Body of pancreas (tissue), 4 donors: ENCODE measurements at places on chromosomes 7 and 10. TPM values are rescaled to one million over a fixed set of nuclear protein-coding genes. Genes with fewer than 3 reads are reported as not detected.

- H3K4me3 ChIP-seq: no peak overlapping the region
- peaks cover 21% of the 10 kb centered on the region for H3K4me1 ChIP-seq
- DNase-seq: no peak
- H3K27me3 ChIP-seq: no peaks in the 10 kb centered on the region
- no peak overlapping the region for H3K27ac ChIP-seq
- no peaks in the 10 kb centered on the region for H3K36me3 ChIP-seq
Observed at GRCh38 chr7:74506325-74506724, 52.6 kb downstream of the GTF2IRD1 start.

DNA sequence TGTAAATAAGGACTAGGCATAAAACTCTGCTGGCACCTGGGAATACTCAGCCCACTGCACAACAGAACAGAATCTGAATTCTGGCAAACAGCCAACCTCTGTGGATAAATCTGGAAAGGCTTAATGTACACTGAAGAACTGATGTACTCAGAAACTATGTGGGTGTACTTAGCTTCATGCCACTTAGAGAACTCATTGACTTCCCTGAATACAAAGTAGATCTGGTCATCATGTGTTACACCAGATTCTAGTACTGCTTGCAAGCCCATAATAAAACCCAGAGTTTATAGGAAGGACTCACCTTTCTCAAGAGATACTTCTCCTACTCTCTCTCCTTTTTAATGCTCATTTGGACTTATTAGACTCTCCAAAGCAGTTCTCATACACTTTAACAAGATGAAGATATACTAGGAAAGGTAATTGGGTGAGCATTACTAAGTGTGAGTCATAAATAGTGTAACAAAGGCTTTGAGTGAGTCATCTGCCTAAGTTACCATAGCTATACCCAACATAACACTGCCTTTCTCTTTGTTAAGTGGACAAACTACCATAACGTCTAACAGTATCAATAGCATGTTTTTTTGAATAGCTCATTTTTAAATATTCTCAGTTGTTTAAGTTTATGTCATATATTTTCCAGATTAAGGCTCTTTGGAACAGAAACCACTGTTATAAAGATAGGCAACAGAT is 309.1 kb downstream of the MDFIC start:
- no peaks in the 10 kb centered on the region for H3K36me3 ChIP-seq
- H3K4me3 ChIP-seq: no peak overlapping the region
- DNase-seq: no peak
- H3K27ac ChIP-seq: no peak overlapping the region
- H3K27me3 ChIP-seq: no peaks in the 10 kb centered on the region

DNA sequence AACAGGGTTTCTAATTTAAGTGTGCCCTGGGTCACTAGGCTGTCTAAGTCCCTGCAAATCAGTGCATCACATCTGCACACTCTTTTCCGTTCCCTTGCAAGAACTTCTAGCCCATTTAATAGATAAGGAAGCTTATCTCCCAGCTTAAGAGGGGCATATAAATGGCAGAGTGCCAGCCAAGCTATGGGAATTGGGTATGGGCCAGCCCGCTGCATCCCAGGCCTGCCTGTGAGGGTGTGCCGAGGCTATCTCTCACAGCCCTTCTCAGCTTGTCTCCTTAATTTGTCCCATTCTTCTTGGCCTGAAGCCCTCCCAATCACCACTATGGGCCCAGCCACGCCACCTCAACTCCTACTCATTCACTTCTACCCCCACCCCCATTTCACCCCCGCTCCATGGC is 14.7 kb downstream of the AQP1 start:
- peaks cover 24% of the 10 kb centered on the region for H3K36me3 ChIP-seq
- H3K4me3 ChIP-seq: no peak overlapping the region
- DNase-seq: peak; percentile 11
- H3K27ac ChIP-seq: peak overlapping the region; percentile 34
- peaks cover 5% of the 10 kb centered on the region for H3K4me1 ChIP-seq

DNA sequence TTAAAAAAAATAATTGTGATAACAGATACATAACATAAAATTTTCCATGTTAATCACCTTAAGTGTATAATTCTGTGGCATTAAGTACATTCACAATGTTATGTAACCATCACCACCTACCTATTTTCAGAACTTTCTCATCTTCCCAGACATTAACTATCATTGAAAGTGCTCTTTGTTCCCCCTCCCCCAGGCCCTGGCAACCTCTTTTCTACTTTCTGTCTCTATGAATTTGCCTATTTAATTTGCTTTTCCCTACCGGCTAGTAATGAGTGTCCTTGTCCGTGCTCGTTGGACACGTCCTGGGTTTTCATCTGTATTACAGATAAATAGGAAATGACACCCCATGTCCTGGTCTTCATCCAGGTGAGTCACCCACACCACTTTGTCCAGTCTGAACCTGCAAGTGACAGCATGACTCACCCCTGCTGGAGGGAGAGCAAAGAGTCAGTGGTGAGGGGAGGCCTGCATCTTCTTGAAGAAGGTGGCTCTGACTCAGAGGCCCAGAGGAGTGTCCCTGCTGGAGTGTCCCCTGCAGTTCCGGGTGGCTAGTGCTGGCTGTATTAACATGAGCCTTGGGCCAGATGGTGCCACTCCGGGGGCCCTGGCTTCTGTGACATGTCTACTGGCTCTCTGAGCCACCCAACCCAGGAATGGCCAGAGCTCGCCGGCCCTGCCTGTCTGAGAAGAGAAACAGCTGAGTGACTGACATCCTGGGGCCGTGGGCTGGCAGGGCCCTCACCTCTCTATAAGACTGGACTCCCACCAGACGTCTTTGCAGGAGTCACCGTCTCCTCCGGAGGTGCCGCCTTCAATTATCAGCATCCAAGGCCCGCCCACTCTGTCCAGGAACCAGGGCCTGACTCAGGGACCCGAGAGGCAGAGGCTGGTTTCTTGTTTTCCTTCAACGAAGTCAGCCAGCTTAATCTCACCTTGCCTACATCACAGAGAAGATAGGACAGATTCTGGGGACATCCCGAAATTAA is 503.2 kb upstream of the MKI67 start:
- H3K27me3 ChIP-seq: no peaks in the 10 kb centered on the region
- H3K4me1 ChIP-seq: no peaks in the 10 kb centered on the region
- no peak overlapping the region for H3K4me3 ChIP-seq

GRCh38 chr10:109202111-109202510 is 721.2 kb downstream of the XPNPEP1 start:
- no peak overlapping the region for H3K27ac ChIP-seq
- no peak for DNase-seq
- no peaks in the 10 kb centered on the region for H3K27me3 ChIP-seq
- H3K4me3 ChIP-seq: no peak overlapping the region
- H3K36me3 ChIP-seq: no peaks in the 10 kb centered on the region
- no peaks in the 10 kb centered on the region for H3K4me1 ChIP-seq

DNA sequence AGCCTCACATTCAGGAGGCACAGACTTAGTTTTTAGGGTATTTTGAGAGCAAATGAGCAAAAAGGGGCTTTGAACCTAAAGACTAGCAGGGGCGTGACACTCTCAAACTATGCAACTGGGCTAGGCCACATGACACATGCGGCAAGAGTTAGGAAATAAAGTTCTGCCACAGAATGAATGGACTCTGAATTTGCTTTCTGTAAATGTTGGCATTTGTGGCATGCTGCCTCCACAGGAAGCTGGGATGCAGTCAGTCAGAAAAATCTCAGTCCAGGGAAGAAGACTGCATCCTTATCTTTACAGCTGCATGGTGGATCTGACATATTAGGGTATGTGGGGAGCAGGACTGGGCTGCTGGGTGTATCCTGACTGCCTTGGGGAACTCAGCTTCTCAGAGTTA is 181.0 kb downstream of the COBL start:
- H3K27ac ChIP-seq: no peak overlapping the region
- DNase-seq: no peak
- no peaks in the 10 kb centered on the region for H3K27me3 ChIP-seq
- no peaks in the 10 kb centered on the region for H3K36me3 ChIP-seq
- no peak overlapping the region for H3K4me3 ChIP-seq

Gene RADIL
- 2.1 TPM for total RNA-seq

Gene HKDC1
- 6.7 TPM for total RNA-seq

- DNase-seq: no peak
- no peaks in the 10 kb centered on the region for H3K4me1 ChIP-seq
Observed at GRCh38 chr10:93313798-93314197, 168.3 kb downstream of the MYOF start.

DNA sequence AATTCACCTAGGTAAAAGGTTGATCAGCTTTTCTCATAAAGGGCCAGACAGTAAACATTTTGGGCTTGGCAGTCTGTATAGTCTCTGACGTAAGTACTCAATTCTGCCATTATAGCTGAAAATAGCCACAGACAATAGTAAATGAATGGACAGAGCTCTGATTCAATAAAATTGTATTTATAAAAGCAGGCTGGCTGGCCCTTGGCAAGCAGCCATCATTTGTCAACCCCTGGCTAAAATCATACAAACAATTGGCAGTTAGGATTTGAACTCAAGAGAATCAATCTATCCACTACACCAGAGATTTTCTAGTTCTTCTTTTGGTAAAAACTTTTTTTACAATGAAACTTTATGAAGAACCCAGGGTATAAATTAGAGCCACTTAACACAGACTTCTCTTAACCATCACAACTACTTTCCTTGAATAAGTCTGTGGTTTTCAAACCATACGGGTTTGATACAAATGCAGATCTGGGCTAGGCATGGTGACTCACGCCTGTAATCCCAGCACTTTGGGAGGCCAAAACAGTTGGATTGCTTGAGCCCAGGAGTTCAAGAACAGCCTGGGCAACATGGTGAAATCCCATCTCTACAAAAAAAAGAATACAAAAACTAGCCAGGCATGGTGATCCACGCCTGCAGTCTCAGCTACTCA is 124.5 kb downstream of the SLC16A9 start:
- DNase-seq: no peak
- H3K4me3 ChIP-seq: no peak overlapping the region
- H3K27ac ChIP-seq: no peak overlapping the region
- no peaks in the 10 kb centered on the region for H3K4me1 ChIP-seq
- H3K27me3 ChIP-seq: no peaks in the 10 kb centered on the region
